Stimulated activated CD8-positive, alpha-beta memory T cell treated with anti-CD3 and anti-CD28 coated beads, Interleukin-15, amount 100 ng/mL, for 4 hours (primary cell): ENCODE measurements at places on chromosomes 7 and 10.

DNA sequence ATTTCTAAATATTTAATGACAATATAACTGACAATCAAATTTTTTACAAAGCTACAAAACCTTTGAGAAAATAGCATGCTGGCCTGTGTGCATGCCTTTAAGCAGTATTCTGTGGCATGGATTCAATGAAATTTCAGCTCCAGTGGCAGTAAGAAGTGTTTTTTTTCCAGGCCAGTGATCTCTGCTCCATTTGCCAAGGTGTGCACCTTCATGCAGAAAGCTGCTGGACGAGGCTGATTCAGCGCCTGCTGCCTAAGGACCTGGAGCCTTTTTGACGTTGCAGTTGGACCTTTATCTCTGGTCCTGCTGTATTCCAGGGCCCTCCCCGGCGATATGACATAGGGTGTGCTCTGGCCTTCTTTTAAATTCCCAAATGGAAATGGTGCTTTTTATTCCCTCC, 26.6 kb downstream of the VWC2 start:
- no peak for DNase-seq

- DNase-seq = no peak
Observed at GRCh38 chr7:21671859-21672258, 129.0 kb downstream of the DNAH11 start.

DNA sequence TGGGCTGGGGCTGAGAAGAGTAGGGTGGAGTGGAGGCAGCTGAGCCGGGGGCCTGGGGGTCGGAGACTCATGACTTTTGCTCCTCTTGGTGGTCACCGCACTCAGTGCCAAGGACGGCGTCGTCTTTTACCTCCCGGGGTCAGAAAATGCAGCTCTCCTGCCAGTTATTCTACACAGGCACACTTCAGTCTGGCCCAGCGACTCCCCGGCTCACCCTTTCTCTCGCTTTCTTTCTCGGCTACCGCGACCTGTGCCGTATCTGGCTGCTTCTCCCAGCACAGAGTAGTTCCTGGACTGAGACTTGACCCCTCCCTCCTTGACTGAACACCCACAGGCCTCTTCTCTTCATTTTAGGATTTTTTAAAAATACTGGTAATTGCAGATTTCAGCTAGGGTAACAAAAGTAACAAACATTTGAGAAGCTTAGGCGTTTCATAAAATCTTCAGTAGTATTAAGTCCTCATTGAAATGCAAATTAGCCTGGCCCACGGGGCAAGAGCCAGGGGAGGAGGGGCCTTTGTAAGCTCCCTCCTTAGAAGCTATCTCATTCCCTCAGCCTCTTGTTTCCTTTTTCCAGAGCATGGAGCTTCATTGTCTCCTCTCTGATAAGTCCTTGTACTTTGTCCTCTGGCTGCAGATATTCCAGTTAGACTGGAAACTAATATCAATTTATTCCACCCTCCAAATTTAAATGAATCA, 1.1 kb upstream of the PRLHR start:
- no peak for DNase-seq

DNA sequence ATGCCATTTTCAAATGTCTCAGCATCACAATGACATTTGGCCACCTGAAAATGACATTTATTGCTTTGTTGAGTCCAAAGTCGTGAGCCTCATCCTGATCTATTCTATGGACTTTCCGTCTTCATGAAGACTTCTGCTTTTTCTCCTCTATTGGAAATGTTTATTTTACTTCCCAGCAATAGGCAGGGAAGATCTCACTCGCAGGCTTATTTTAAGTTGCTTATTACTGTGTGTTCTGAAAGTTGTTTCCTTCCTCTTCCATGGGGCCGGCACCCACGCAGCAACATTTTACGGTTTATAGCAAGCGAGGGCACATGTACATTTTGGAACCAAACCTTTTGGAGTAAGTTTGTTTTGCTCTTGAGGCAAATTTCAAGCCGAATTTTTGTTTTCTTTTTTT, 221.0 kb upstream of the KLF6 start:
- DNase-seq = no peak

DNA sequence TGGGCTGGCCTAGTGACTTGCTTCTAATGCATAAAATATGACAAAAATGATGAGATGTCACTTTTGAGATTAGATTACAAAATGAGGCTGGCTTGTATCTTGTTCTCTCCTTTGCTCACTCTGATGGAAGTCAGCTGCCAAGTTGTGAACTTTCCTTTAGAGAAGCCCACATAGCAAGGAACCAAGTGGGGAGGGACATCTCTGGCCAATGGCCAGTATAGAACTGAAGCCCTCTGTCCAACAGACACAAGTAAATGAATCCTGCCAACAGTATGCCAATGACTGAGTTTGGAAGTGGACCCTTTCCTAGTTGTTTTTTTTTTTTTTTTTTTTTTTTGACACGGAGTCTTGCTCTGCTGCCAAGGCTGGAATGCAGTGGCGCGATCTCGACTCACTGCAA, 3.3 kb downstream of the ZC3HC1 start:
- DNase-seq = no peak

DNA sequence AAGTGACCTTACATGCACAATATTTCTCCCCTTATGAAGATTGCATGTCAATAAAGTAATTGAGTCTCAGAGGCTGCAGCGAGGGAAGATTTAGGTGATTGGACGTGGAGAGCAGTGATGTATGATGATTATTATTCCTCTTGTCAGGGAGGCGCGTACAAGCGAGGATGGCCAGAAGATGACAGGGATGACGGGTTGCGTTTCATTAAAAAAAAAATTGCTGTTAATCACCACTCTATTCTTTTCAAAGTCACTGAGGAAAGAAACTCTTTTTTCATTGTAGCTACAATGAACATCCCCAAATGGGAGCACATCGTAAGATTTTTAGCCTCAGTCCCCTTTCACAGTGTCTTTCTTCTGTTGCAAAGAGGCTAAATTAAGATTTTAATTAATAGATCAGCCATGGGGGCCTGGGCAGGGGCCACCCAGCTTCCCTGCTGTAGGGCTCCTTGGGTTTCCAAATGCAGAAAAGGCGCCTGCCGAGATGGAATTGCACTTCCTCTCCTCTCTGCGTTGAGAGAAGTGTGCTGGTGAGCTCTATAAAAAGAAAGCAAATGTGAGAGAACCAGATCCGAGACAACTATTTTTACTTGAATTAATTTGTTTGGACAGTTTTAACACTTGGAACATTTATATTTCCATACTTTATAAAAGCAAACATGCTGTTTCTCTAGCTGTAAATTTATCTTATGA, 998.1 kb downstream of the LRMDA start:
- no peak for DNase-seq

GRCh38 chr10:13956826-13957225, 370.1 kb downstream of the PRPF18 start:
- no peak for DNase-seq

- DNase-seq = no peak
Observed at GRCh38 chr10:61164458-61165160, 220.6 kb upstream of the RHOBTB1 start.

- DNase-seq = no peak
Observed at GRCh38 chr10:34547291-34547690, 267.8 kb downstream of the PARD3 start.

GRCh38 chr7:47622946-47623640, 41.2 kb upstream of the TNS3 start:
- no peak for DNase-seq

DNA sequence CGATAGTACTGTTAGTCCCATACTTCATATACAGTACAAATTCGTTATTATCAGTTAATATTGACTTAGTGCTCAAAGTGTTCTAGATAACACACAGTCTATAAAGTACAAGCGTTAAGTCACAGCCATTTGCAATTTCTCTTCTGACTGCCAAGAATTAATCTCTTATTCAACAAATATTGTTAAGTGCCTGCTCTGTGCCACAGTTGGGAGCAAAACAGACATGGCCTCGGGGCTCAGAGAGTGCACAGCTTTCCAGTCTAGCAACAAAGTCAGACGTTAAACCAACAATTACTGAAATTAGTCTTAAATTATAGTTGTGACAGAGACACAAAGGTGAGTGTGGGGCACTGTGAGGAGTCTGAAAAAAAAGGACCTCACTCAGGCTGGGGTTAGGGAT, 113.0 kb upstream of the DPP6 start:
- DNase-seq = no peak

GRCh38 chr7:84461093-84461492, 266.5 kb upstream of the SEMA3A start:
- no peak for DNase-seq

DNA sequence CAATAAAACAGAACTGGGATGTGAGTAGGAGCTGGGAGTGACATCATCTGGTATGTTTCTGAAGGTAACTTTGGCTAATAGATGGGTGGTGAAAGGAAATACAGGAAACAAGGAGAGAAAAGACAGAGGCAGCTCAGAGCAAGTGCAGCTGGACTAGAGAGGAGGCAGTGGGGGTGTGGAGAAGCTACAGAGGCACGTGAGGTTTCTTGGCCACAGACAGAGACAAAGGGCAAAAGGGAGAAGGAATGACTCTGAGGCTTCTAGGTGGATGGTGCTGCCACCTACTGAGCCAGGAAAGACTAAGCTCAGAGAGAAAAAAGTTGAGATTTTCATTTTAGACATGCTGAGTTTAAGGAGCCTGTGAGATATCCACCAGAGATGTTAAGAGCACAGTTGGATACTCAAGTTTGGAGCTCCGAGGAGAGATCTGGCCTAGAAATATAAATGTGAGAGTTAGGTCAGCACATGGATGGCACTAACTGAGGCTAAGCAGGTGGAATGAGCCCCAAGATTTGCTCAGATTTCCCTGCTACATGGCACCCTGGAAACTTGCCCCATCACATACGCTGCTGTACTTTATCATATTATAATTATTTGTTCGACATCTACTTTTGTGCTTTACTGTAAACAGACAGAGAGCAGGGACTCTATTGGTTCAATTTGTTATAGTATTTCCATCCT, 293.0 kb upstream of the IMMP2L start:
- no peak for DNase-seq

- DNase-seq = no peak
Observed at GRCh38 chr10:43965033-43965917, 316.6 kb upstream of the ZNF32 start.

DNA sequence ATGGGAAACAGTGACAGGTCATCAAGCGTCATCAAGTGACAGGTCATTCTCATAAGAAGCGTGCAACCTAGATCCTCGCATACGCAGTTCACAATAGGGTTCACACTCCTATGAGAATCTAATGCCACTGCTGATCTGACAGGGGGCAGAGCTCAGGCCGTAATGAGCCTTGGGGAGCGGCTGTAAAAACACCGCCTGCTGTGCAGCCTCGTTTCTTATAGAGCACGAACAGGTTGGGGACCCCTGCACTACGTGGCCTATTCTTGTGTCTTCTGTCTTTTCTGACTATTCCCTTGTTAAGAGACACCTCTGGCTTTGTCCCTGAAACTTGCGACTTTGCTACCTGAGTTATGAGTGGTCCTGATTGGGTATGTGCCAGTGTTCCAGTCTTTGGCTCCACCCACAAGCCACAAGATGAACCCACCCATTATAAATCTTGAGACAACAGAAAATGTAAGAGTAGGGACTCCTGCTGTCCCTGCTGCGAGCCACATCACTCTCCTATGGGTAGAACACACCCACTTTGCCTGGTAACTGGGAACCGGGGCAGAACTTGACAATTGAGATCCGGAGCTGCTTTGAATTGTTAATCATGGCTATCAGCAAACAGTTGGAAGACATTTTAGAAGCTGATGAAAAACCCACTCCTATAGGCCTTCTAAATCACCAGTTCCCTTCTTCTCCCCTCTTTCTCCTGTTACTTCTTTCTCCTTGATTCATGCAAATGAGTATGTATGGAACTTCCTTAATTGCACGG, 55.8 kb upstream of the EXOC4 start:
- no peak for DNase-seq

- no peak for DNase-seq
Observed at GRCh38 chr7:11237742-11238141, 264.1 kb downstream of the PHF14 start.

- DNase-seq = no peak
Observed at GRCh38 chr10:103114876-103115275, 78.2 kb downstream of the NT5C2 start.

DNA sequence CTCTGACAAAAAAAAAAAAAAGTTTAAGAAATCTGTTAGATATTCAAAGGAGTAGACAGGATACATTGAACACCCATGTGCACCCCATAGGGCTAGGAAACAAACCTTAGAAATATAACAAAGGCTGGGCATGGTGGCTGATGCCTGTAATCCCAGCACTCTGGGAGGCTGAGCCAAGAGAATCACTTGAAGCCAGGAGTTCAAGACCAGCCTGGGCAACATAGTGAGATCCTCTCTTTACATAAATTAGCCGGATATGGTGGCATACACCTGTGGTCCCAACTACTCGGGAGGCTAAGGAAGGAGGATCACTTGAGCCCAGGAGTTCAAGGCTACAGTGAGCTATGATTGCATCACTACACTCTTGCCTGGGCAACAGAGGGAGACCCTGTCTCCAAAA, 15.3 kb downstream of the CLIP2 start:
- no peak for DNase-seq

- no peak for DNase-seq
Observed at GRCh38 chr7:159136846-159137245, 7.8 kb downstream of the VIPR2 start.

DNA sequence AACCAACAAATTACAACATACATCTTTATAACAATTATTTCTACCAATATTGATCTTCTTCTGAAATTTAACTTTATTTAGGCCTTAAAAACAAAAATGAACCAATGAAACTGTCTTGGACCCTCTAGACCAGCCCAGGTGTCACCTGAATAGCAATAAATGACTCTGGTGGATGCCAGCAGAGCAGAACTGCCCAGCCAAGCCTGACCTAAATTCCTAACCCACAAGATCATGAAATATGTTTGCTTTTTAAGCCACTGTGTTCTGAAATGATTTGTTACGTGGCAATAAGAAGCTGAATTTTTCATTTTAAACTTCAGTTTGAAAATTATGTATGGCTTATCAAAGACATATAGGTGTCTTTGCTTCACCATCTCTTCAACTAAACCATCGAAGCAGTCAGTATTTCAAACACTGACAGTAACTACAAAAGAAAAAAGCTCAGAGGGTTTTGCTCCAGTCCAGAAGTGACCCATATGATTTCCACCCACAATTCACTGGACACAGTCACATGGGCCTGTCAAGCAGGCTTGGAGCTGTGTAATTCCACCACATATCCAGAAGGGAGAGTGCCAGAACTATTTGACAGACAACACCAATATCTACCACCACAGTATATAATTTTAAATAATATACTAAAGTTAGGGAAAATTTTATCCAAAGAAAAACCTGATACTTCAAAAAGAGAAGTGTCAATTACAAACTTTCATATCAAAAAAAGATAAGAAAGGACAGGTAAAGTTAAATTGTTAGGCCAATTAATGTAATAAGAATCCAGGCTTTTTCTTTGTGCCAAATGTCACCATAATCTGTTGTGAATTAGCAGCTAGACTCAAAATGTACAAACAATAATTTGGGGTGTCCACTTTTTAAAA, 94.5 kb downstream of the KMT2C start:
- no peak for DNase-seq

DNA sequence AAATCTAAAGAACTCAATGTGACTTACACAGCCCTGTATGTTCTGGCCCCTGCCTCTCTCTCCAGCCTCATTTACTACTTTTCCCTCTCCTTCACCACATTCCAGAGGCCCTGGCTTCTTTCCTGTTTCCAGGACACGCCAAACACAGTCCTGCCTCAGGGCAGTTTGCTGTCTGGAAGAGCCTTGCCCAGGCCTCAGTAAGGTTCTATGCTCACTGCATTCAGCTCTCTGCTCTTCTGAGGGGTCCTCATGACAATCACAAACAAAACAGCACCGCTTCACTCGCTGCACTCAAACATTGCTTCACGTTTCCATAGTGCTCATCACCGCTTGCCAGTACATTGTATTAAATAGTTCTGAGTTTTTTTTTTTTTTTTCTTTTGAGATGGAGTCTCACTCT, 35.1 kb upstream of the GARS1 start:
- no peak for DNase-seq

- DNase-seq = no peak
Observed at GRCh38 chr10:43287056-43288007, 20.5 kb upstream of the RASGEF1A start.
